ENCODE measurements at places on chromosomes 6 and 20.

DNA sequence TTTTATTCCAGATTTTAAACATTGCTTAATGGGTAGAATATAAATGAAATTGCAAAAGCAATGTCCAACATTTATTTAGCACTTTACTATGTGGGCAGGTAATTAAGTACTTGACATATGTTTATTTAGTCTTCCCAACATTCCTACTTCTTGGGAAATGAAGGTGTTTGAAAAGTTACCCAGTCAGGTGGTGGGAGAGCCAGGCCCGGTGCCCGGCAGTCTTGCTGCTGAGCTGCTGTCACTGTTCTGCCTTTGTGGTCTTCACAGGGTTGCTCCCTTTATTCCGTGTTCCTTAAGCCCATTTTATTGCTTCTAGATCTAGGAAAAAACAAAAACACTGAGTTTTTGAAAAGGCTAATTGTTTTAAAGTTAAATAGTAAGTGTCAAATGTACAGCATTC, 42.6 kb upstream of the TULP4 start:
- DNase-seq: no peak

DNA sequence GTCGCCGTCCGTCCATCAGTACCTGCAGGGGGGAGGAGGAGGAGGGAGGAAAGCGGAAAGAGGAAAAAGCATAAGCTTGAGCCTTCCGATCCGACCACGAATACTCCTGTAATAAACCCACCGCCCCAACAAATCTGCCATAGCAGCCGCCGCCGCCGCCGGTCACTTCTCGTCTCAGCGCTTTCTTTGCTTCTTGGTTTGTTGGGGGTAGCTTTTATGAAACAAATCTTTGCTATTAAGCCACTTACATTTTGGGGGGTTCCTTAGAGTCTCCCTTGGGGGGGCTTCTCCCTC, 277 bp downstream of the ADGRB3 start:
- DNase-seq: no peak

GRCh38 chr6:42552380-42552779, 11.4 kb upstream of the UBR2 start:
- no peak for DNase-seq

GRCh38 chr6:75421316-75422023, 72.1 kb downstream of the FILIP1 start:
- DNase-seq: no peak

GRCh38 chr20:38608188-38608587, 6.6 kb downstream of the ARHGAP40 start:
- DNase-seq: no peak

GRCh38 chr6:138498629-138499302, 528 bp downstream of the NHSL1 start:
- DNase-seq: no peak
